ENCODE measurements at places on chromosomes 16 and 17. TPM values are rescaled to one million over a fixed set of nuclear protein-coding genes. Genes with fewer than 3 reads are reported as not detected.

The OR3A2 gene
- polyA plus RNA-seq = 0.20 TPM

DNA sequence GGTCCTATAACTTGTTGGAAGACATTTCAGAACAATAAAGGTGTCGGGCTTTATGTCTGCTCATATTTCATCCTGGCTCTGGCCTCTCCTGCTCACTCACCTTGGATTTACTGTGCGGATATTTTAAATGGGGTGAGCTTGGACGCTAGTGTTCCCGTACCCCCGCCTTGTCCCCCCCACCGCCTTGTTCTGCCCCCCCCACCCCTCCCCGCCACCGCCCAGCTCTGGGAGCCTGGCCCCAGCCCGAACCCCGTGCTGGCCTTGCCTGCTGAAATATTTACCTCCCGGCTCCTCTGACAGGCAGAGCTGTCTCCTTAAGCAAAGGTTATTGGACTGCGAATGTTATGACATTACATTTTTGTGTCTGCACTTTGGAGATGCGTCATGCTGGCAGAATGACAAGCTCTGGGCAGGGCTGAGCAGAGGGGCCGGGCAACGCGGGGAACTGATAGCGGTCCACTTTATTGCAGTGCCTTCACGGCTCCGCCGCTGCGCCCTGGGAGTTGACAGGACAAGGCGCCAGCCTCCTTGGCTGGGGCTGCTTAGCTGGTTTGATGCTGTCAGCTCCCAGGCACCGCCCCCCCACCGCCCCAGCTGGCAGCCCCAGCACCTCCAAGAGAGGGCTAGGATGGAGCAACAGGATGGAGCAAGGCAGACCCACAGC is 222.5 kb upstream of the GSE1 start:
- no peak for DNase-seq

DNA sequence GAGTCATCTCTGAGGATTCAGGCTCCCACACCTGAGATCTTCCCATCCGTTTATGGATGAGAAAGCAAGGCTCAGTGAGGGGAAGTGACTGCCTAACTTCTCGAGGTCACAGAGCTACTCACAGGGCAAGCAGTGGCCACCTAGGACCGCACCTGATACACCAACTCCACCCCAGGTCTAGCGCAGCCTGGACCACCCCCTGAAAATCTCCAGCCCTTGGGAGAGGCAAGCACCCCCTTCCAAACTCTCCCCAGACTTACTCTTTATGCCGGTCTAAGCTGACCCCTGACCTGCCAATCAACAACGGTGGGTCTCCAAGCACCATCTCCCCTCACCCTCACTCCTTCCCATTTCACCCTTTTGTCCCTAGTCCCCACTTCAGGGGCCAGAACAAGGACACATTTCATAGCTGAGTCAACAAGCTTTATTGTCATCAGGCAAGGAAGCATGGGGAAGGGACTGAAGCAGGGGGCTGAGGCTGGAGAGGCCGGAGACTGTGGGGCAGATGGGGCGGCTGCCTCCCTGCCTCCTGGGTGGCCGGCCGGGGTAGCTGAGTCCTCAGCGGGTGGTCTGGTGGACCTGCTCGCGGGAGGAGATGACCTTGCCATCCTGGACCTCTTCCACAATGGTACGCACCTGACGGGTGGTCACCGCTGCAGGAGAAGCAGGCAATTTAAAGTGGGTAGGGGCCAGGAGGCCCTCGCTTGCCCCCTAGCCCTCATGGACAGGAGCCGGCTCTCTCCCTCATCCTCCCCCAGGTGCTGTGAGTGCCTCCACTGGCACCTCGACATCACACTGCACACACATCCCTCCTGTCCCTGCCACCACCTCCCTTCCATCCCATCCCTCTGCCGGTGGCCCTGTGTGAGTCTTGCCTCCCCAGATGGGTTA is 5.1 kb downstream of the KRT17 start:
- DNase-seq = no peak

GRCh38 chr16:54522584-54522983 is 236.0 kb upstream of the IRX3 start:
- no peak for DNase-seq

The MYADML2 gene
- polyA plus RNA-seq = 0.14 TPM

DNA sequence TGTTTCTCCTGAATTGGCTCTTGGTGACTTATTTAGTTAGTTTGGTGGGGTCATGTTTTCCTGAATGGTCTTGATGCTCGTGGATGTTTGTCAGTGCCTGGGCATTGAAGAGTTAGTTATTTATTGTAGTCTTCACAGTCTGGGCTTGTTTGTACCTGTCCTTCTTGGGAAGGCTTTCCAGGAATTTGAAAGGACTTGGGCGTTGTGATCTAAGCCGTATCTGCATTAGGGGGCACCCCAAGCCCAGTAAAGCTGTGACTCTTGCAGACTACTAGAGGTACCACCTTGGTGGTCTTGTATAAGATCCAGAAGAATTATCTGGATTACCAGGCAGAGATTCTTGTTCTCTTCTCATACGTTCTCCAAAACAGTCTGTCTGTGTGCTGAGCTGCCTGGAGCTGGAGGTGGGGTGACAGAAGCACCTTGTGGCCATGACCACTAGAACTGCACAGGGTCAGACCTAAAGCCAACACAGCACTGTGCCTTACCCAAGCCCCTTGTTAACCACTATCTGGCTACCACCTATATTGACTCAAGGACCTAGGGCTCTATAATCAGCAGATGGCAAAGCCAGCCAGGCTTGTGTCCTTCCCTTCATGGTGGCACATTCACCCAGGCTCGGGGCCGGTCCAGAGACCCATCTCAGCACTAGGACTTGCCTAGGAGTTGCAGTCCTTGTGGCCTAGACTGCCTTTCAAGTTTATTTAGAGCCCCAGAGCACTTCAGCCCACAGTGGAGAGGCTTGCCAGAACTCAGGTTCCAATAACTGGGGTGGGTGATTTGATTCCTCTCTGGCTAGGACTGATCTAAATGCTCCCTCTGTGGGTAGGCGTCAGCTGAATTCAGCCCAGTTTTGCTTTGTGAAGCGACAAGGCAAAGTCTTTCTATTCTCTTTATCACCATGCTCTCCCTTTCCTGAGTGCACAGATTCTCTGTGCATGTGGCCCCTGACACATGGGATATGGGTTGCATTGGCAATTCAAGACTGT is 11.0 kb downstream of the RNF135 start:
- DNase-seq = no peak

The CRHR1 gene
- 0.39 TPM for polyA plus RNA-seq

GRCh38 chr17:78973196-78973595 is 6.5 kb downstream of the LGALS3BP start:
- DNase-seq = no peak

DNA sequence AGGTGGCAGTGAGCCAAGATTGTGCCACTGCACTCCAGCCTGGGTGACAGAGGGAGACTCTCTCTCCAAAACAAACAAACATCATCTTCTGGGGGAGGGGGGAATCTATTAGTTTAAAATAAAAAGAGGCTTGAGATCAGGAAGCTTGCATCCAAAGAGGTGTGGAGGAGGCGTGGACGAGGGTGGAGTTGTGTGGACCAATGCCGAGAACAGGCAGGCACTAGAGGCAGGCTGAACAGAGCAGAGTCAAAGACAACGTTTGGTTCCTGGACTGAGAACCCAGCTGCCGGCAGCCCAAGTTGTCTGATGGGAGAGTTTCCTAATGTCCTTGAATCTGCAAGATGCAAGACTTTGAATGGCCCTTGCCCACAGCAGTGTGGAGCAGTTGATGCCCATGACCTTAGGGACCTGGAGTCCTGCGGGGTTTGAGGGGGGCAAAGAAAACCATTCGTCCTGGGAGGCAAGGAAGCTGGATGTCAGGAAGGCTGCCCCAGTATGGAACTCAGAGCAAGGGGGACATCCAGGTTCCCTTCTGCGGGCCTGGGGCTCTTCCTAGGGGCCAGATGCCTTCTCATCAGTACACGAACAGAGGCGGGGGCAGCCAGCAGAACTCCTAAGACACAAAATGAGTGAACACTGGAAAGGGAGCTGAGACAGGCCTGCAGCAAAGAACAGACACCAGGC is 9.2 kb downstream of the TBC1D16 start:
- no peak for DNase-seq

DNA sequence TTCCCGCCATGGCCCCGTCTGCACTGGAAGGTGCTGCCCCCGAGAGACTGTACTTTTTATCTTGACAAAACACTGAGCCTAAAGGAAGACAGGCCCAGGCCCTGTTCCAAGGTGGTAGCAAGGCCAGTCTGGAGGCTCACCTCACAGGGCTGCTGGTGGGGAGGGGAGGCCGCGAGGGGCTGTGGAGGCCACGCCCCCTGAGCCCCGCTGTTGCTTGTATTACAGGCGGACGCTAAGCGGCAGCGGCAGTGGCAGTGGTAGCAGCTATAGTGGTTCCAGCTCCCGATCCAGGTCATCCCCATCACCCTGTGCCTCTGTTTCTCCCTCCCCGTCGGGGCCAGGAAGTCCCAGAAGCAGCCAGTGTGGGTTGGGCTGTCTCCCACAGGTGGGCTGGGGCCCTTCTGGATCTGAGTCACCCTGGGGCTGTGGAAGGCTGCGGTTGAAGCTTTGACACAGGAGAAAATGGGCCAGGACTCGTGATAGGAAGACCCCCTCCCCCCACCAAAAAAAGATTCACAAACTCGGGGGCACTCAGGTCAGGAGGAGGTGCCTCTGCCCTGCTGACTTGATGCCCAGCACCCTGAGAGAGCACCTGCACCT is 13.3 kb upstream of the IL17C start:
- DNase-seq = no peak

The HOXB1 gene
- 0.27 TPM for polyA plus RNA-seq

DNA sequence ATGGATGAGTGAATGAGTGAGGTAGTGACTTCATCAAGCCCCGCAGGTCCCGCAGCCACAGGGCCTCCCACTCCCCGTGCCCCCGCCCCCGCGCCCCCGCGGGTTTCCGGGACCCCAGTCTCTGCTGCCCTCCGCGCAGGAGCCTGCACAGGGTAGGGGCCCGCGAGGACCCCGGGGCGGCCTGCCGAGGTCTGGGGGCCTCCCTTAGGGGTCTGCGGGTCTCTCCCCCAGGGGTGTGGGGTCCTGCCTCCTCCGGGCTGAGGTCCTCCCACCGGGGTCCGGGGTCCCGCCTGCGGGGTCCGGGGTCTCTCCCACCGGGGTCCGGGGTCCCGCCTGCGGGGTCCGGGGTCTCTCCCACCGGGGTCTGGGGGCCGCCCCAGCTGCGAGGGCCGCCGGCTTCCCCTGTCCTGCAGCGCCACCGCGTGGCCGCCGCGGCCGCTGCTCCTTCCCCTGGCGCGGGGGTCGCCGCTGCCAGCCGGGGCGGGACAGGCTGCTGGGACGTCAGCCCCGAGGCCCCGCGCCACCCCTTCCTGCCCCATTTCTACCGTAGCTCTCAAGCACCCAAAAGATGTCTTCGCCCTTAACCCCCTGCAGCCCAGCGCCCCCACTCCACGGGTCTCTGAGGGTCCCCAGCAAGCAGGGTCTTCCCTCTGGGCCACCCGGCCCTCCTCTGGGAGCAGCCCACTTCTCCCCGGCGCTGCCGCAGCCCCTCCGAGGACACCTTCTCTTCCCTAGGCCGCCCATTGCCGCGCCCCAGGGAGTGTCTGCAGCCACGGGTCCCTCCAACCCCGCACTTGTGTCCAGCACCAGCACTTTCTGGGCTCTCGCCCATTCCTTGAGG is 10.4 kb upstream of the CHMP6 start:
- DNase-seq = no peak

- DNase-seq = no peak
These were observed 19.0 kb downstream of the TRAF7 start for GRCh38 chr16:2174396-2175131.

The CEP131 gene
- polyA plus RNA-seq = 14.4 TPM

- DNase-seq = no peak
These were observed 7.6 kb upstream of the PHF12 start for GRCh38 chr17:28958820-28959455.

The KLHL11 gene
- polyA plus RNA-seq = 9.7 TPM

DNA sequence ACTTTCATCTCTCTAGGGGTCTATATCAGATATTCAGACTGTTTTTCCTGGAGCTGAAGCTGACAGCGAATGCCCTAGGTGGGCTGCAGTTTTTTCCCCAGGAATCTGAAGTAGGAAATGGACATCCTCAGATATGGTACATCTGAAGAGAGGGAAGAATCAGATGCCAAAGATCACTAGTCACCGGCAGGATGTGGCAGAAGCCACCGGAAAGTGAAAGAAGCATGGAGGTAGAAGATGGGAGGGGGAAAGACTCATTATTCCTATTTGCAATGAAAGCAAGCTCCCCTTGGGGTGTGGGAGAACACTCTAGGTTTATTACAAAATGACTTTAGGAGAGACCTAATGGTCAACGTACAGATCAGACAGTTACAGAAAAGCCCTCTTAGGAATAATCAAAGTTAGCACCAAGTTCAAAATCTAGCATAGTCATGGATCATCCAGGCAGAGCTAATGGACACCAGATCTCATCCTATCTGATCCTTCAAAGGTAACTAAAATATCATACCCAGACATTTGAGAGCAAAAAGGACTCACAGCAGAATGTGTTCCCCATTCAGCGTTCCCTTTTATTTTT is 110.7 kb downstream of the HS3ST3A1 start:
- no peak for DNase-seq

DNA sequence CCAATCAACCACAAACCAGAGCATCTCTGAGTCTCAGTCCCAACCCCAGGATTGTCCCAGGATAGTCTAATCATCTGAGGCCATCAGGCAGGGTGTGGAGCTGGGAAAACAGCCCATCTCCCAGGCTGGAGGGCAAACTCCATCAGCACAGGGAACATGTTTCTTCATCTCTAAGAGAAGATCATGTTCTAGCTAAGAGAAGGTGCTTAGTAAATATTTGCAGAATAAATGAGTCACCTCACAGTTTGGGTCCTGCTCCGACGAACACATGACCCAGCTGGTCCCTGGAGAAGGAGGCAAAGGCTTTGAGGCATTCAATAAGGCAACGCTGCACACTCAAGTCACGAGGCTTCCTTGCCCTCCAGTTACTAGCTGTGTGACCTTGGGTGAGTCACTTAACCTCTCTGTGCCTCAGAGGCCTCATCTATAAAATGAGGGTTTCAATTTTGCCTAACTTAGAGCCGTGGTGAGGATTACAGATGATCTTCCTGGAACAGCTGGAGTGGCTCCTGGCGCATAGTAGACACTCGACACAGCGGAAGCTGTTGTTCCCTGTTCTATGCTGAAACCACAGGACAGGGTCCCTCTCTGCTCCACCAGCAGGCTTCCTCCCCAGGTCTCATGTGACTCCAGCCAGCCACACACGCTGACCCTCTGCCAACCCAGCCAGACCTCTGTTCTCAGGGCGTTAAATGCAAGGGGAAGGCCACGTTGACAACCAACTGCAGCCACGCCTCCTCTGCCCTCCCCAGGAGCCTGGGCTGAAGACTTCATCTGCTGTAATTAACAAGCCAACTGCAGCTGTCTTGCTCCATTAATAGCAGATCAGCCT is 10.3 kb upstream of the RPL38 start:
- DNase-seq = no peak

DNA sequence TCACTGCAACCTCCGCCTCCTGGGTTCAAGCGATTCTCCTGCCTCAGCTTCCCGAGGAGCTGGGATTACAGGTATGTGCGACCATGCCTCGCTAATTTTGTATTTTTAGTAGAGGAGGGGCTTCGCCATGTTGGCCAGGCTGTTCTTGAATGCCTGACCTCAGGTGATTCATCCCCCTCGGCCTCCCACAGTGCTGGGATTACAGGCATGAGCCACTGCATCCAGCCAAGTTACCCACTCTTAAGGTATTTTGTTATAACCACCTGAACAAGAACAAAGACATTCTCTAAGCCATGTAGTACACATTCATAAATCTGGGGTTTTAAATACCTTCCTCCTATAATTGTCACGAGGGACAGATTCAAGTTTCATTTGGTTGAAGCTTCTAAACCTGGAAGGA is 12.3 kb upstream of the TMEM170A start:
- DNase-seq = no peak

- DNase-seq = no peak
These were observed 1.6 kb upstream of the ATP6V0C start for GRCh38 chr16:2511996-2512734.

Measured in renal cortex interstitium (tissue), 15 donors.